ENCODE measurements at places on chromosomes 12 and 14.

- no peak for DNase-seq
Measured at GRCh38 chr12:25455696-25456095, 97.4 kb downstream of the LMNTD1 start.

- DNase-seq, result no peak
Measured at GRCh38 chr14:73091044-73091443, 32.7 kb downstream of the RBM25 start.

DNA sequence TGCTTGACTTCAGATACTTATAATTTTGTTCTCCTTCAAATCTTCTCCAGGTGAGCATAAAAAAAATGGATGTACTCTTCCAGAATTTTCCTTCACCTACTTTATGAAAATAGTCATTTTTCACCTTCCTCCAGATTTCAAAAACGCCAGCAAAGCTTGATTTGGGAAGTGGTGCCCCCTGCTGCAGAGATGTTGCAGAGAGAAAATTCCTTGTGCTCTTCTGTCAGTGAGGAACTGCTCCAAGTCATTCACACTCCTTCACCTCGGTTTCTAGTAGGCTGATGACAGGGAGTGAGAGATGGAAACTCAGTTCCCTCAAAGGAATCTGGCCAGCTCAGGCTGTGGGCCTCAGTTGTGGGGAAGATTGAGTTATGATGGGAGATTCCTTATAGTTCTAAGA is 24.2 kb upstream of the RNASE3 start:
- no peak for DNase-seq

DNA sequence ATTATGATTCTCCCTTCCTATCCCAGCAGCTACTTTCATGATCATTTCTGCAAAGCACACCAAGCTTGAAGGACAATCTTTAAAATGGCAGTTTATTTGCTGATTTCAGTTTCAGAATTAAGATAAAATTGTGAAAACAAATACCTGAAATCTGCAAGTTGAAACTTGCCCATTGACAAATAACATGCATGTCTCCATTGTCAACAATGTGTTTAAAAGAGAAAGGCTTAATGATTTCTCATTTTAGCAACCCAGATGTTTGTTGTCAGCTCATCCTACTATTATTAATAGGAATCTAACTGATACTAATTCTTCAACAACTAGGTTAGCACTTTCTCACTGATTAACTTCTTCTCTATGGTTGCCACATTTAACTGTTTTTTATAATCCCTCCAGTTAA is 474.6 kb downstream of the PRKD1 start:
- DNase-seq, result no peak

GRCh38 chr12:107992870-107993451 is 136.1 kb upstream of the WSCD2 start:
- peak; percentile 26 for DNase-seq

DNA sequence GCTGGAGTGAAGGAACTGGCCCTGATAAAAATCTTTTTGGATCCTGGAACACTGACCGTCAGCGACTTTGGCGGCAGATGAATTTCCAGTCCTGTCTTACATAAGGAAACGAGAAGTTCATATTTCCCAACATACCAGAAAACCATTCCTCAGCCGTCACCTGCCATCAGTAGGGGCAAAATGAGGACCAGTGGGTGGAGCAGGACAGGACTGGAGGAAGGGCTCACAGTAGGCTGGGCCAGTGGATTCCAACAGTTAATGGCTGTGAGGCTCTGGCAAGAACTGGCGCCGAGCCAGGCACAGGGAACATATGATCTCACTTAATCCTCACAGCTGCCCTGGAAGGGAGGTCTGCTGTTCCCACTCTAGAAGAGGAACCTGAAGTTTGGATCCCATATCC is 67.2 kb upstream of the FAM181A start:
- no peak for DNase-seq

- no peak for DNase-seq
Measured at GRCh38 chr12:43758247-43758727, 303 bp downstream of the PUS7L start.

GRCh38 chr14:72717220-72717619 is 176.7 kb downstream of the DPF3 start:
- DNase-seq, result no peak

DNA sequence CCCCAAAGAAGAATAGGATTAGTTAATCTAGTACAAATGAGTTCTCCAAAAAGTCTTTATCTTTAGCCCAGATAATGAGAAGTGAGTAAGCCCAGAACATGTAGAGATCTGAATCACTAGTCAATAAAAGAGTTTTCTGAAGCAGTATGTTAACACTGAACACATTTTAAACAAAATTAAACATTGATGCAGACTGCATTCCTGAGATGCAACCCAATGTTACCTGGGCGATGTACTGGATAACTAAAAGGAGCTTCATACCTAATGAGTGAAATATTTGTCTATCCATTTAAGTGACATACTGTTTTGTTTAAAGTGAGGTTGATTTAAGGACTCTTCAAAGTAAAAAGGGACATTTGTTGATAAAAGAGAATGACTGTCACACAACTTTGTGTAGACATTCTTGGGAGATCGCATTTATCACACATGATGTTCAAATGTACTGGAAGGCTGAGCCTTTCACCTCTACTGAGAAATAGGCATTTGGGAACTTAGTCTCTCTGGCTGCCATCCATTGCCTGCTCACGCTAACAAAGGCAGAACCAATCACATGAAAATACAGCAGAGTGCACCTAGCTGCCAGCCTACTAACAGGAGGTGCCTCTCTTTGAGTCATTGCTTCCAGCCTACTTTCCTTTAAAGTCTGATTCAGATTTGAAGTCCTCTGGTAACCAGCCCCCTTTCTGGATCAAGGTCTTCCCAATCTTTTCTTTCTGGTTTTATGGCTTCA is 287.7 kb downstream of the BTG1 start:
- DNase-seq, result no peak

- DNase-seq, result no peak
Measured at GRCh38 chr14:101088714-101089113, 185.2 kb upstream of the RTL1 start.

GRCh38 chr12:96255077-96255476 is 60.9 kb downstream of the ELK3 start:
- no peak for DNase-seq

DNA sequence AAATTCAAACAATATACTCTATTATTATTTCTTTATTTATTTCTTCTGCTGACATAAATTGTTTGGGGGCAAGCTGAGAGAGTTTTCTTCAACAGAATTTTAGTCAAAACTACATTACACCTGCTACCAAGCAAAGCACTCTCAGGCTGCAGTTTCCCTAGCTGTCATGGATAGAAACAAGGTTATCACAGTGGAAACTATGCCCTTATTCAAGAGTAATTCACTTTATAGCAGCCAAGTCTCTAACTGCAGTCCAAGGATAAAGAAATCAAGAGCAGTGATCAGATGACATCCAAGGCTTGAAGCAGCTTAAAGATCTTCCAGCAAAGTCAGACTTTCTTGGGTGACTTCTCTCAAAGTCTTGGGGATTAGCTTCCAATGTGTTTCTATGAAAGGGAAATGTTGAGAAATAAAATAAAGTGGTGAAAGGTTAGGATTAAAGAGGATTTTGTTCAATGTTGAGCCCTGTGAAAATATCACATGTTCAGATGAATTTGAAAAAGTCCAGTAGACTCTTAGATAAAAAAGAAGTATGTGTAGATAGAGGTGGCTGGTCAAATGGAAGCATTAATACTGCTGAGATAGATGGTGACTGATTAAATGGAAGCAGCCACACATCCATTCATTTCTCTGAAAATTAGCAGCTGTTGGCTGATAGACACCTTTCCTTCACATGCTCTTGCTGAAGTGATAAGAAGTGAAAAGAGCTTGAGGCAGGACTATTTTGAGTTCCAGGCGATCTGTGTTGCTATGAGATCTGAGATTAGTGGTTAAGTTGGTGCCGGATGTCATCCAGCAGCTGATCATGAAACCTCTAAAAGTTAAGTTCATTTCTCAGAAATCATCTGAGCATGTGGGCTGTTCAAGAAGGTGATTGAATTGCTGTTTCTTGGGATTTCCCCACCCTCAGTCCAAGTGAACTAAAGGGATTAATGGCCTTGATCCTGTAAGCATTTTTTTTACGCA is 257.8 kb upstream of the BTG1 start:
- no peak for DNase-seq

GRCh38 chr12:7142056-7142644 is 12.0 kb downstream of the CLSTN3 start:
- DNase-seq, result no peak

DNA sequence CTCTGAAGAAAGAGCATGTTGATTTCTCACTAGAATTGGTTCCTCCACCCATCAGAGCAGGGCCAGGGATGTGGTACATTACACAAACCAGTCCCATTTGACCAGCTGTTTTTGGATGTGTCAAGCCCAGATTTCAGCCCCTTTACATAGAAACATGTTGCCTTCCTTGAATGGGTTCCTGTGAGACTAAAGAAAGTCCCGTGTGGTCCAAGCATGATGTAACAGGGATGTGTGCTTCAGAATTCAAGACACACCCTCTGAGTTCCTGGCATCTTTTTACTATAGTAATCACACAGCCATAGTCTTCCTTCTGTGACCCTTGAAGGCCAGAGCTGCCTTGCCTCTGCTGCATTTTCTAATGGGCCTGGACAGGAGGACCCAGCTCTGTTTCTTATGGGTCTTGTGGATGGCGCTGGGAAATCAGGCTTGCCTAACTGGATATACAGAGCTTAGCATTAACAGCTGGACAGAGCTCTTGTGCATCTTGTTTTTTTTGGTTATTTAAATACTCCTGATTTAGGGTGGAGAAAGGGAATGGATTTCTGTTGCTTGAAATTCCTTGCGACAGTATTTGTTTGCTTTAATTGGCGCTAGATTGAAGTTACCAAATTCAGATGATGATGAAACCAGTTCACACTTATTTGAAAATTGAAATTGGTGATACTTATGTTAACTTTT is 341.0 kb downstream of the ZFP36L1 start:
- DNase-seq, result no peak

DNA sequence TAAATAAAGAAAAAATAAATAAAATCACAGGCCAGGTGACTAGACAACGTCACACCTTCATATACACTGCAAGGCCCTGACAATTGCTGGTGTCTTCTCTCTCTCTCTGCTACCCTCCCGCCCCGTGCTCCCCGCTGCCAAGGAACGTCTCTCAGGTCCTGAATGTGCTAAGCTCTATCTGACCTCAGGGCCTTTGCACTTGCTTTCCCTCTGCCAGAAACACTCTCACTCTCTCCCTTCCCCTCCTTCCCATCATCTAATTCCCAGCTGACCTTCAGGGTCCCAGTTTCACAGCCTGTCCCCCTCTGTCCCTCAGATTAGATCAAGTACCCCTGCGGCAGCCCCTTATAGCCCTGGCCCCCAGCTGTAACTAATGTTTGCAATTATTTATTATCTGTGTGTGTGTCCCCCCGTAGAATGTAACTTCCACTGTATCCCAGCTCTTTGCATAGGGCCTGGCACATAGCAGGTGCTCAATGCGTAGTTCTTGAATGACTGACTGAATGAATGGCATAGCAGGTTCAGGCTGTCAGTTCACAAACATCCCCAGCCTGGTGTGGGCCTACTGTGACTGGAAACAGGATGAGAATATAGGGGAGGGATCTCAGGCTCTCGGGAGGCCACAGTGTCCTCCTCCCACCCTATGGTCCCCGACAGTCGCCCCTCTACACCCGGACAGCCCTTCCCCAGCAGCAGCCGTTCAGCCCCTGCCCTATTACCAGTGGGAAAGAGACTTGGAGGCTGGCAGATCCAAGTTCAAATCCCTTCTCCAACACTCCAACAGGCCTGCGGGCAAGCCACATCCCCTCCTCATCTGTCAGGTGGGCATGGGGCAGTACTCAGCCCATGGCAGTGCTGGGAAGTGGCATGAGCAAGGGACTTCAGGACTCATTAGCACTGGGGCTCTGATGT is 6.6 kb downstream of the BEGAIN start:
- DNase-seq, result no peak

- peak; percentile 17 for DNase-seq
Measured at GRCh38 chr12:71599210-71599609, 64.4 kb downstream of the ZFC3H1 start.

GRCh38 chr12:7787574-7788293 is 1.5 kb upstream of the NANOG start:
- no peak for DNase-seq

GRCh38 chr14:65225299-65226159 is 123.2 kb upstream of the MAX start:
- DNase-seq, result no peak

DNA sequence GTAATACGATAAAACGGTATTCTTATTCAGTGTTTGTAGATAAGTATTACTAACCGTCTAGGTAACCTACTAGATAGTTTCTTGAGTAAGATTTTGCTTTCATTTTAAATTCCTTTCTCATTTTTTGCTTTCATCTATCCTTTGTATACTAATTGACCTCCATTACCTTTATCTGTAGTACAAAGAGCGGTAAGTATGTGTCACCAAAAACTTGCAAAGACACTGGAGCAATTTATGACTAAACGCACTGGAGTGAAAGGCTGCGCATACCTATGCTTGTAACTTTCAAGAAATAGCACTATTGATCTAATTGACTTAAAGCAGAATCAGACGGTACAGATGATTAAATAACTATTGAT is 1.7 kb downstream of the ARHGAP5 start:
- no peak for DNase-seq
